Fibroblast of gingiva (primary cell): ENCODE measurements at places on chromosomes 2 and 18.

DNA sequence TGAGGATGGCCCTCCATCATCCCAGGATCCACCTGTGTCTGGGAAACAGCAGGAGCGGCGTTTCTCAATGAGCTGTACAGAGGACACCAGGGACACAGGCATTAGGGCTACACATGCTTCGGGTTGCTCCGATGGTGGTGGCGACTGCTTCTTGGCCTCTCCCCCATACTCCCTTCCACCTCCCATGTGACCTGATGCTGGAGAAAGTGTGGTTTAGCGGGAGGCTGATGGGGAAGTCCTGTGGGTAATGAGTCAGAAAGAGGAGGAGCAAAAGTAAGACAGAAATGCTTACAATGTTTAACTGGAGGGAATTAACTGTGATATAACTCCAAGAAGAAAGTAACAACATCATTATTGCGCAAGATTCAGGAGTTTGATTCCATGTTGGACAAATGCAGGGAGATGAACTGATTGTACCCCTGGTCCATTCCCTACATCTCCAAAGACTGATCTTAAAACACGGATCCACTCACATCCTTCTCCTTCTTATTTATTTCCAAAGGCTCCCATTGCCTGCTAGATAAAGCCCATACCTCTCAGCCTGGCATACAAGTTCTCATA, 186.6 kb downstream of the NRP2 start:
- no peak for DNase-seq

DNA sequence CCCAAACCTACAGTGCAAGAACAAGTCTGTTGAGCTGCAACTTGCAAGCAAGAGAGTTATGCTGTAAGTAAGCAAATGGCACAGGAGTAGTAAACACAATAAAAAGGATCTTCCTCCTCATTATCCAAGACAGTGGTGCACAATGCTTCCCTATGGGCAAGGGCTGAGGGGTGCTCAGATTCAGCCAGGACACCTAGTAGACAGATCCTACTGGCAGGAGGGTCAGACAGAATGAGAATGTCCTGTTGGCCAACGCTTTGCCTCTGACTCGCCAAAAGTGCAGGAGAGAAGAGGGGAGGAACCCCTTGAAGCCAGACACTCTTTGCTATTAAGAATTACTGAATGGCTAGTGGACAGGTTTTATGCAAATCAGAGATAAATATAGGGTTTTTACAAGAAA, 280.4 kb upstream of the SESTD1 start:
- DNase-seq, result no peak

DNA sequence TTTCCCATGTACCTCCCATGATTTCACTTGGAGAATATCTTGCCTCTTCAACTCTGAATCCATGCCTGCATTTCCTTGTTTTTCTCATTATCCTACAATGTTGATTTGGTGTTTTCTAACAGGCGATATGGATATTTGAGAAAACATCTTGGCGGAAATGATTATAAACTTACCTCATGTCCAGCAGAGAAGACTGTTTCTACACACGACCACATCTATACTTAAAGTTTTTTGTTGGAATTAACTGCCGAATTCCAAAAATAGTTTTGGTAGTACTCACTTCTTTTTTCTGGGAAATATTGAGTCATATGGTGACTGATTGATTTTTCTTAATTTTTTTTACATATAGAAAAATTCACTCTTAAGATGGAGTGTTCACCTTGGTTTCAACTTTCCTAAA, 41.4 kb upstream of the TMEFF2 start:
- peak; percentile 11 for DNase-seq

DNA sequence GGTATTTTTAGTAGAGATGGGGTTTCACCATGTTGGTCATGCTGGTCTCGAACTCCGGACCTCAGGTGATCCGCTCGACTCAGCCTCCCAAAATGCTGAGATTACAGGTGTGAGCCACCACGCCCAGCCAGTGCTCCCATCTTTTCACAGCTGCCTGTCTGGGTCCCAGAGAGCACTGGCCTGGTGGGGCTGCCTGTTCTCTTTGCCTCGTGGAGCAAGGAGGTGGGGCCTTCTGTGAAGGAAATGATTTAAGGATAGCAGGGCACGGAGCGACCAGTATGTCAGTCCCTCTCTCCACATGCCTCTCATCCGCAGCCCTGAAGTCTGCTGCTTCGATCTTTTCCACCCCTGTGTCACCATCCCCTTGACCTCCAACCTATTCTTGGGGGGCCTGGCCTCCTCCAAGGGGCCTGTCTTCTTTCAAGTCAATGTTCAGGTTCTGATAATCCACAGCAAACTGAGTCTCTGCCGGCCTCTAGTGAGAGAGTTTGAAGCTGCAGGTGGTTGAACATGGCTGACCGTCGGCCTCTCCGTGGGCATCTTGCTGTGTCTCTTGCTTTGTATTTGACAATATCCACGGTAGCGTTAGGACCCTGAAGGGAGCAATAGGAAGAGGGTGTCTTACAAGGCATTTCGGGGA, 28.2 kb upstream of the GIGYF2 start:
- peak; percentile 15 for DNase-seq
